ENCODE measurements at places on chromosomes 3 and 15.

- DNase-seq, result no peak
Measured at GRCh38 chr3:150710097-150710496, 6.4 kb upstream of the ERICH6 start.

DNA sequence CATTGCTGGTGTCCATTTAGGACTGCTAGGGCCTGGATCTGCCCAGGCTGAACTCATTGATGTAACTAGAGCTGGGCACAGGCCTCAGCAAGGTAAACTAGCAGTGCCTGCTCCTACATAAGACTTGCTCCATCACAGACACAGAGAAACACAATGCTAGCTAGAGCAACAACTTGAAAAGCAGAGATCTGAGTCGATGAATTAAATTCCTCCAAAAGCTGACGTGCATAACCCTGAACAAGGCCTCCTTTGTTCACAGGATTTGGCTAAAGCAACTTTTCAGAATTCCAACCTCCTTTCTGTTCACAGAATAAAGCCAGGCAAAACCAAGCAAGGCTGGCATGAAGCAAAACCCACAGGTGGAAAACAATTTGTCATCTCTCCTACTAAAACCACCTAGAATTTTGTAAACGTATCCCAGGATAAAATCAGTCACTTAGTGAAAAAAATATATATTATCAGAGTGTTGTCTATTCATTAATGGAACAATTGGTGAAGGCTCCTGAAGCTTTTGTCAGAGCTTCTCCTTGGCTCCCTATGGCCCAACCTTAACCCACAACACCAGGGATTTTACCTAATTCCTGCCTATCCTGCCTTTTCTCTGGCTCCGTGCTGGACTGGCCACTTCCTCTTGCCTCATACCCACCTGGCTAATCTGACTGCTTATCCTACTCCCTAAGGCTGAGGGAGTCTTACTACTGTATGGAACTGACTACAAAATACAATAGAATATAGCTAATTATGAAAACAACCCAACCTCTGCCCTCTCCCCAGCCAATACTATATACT lies 39.9 kb downstream of the PLCH1 start:
- DNase-seq, result no peak

- DNase-seq, result no peak
Measured at GRCh38 chr3:178194539-178194938, 341.7 kb upstream of the KCNMB2 start.

DNA sequence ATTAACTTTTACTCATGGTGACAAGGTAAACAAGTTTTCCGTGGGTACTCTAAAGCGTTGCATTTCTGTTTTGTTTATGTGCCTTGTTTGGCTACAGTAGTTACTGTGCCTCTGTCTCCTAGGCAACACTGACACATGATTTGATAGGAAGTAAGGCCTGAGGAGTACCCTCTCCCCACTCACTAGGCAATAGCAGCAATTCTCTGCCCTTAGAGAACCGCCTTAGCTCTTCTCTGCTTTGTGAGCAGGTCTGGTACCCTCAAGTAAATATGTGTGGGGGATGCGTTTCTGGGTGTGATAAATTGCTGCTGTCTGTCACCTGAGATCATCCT lies at the start of gene IL5RA:
Gene IL5RA, minus strand, starts transcription at position 76 of the 332 bp plus-strand sequence. CDS start 5,390 bp downstream, outside the sequence.
- DNase-seq, result peak; percentile 50

GRCh38 chr3:133932009-133932408 lies 36.3 kb upstream of the RAB6B start:
- DNase-seq, result no peak

Data from NCI-H1436 (cell line).